ENCODE measurements at places on chromosomes 7 and 10. TPM values are rescaled to one million over a fixed set of nuclear protein-coding genes. Genes with fewer than 3 reads are reported as not detected.

Gene CPA2
- total RNA-seq = not detected

DNA sequence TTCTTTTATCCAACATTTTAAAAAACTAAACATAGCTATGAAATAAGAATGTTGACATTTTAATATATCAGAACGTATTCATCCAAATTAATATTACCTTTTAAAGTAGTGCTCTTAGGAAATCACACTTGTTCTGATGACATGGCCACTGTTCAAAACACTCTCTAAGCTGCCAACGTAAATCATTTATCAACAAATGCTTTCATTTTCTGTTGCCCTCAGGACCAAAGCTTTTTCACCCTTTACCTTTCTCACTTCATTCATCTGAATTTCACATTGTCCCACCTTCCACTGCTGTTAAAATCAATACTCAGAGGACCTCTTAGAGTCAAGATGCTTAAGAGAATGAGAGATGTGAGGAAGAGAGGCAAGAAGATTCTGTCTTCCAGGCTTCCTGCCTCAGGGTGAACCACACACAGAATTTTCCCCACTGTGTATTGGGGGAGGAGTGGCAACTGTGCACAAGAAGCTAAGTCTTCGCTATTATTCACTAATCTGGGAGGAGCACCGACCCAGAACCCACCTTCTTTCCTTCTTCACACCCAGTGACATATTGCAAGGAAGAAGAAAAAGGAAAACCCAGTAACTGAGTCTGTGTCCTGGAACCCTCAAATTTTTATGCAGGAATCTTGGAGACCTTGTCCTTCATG, 21.0 kb downstream of the HIBADH start:
- no peak for DNase-seq

DNA sequence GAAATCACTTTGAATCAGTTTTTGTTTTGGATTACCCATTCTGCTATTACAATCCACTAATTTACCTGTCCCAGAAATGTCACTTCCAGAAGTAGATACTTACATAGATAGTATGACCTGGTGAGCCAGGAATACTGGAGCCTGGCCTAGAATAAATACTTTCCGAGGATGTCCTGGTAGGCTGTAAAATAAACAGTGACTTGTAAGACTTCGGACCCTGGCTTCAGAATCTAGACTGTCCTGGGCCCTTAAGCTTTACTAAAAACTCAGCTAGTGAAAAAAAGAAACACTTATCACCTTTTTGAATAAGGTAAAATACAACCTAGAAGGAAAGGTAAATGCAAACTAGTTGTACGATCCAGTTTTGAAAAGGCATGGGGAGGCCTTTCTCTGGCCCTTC, 69.5 kb upstream of the AFAP1L2 start:
- no peak for DNase-seq

DNA sequence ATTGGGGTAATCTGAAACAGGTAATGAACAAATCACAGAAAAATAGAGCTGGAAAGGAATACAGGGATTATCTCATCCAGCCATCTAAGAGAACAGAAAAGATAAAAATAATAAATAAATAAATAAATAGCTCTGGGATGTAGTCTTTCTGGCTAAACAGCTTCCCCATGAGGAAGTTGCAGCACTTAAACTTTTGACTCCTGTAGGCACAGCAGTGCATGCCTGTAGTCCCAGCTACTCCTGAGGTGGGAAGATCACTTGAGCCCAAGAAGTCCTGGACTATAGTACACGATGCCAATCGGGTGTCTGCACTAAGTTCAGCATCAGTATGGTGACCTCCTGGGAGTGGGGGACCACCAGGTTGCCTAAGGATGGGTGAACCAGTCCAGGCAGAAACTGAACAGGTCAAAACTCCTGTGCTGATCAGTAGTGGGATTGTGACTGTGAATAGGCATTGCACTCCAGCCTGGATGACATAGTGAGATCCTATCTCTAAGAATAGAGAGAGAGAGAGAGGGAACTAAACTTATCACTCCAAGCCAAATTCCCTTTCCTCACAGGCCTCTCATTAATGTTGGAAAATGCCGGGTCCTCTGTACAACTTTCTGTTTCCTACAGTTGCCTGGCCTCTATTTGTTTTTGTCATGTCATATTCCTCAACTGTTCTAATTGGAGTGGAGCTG, 61.7 kb upstream of the CDK13 start:
- no peak for DNase-seq

GRCh38 chr10:77400033-77400432, 237.6 kb downstream of the KCNMA1 start:
- no peak for DNase-seq

Gene FOXI2
- total RNA-seq = 0.17 TPM

- DNase-seq = no peak
Measured at GRCh38 chr10:79407811-79408795, 37.3 kb downstream of the ZCCHC24 start.

DNA sequence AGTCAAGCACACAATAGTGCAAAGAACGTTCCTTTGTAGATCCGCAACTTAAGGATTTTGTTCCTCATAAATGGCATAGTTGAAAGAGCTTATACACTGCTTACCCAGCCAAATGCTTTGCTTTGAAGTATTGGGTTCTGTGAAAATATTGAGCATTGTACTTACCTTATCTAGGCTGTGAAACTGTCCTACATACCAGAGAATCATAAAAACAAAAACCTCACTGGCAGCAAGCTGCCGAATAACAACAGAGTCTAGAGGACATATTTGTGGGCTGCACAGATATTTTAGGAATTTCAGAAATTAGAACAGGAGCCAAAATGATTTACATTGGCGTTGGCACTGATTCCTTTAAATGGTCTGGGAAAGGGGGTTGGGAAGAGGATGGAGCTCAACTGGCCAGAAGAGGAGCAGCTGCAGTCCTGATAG, 174.8 kb downstream of the RTKN2 start:
- no peak for DNase-seq

Gene SPDYE3
- not detected for total RNA-seq

Gene CHRM2
- total RNA-seq = 0.40 TPM

Gene CYCS
- 36.3 TPM for total RNA-seq

DNA sequence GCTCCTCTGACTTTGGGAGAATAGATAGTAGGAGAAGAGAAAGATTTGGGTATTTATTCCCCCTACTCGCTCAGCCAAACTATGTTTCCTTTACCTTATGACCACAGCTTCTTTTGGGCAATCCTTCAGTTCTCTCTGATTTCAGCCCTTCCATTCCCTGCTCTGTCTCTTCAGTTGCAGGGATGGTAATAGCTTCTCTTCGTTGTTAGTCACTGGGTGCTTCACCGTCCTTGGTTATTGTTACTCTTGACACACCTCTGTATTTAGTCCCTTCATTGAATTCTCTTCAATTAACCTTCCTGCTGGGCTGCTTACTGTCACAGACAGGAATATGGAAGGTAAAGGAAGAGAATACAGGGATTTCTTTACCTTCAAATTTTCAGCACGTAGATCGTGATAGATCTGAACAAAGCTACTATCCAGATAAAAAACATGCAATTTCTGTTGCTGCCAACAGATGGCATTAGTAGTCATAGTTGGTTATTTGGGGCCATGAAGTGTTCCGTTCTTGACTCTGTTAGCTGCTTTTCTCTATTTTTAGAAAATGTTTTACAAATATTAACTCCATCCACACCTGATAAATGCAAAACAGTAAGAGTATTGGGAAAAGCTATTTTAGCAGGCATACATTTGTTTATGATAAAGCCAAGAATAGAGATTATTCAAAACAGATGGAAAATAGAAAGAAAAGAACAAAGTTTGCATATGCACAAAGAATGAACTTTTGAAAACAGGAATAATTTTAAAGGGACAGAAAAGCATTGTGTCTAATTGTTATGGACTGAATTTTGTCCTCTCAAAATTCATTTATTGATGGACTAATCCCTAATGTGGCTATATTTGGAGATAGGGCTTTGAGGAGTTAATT, 14.0 kb upstream of the PTTG1IP2 start:
- DNase-seq = peak; percentile 24

- DNase-seq = no peak
Measured at GRCh38 chr10:1947464-1948003, 210.2 kb upstream of the ADARB2 start.

Gene HSPA12A
- 19.4 TPM for total RNA-seq

GRCh38 chr7:63046612-63047011, 952.0 kb upstream of the ZNF722 start:
- DNase-seq = no peak

DNA sequence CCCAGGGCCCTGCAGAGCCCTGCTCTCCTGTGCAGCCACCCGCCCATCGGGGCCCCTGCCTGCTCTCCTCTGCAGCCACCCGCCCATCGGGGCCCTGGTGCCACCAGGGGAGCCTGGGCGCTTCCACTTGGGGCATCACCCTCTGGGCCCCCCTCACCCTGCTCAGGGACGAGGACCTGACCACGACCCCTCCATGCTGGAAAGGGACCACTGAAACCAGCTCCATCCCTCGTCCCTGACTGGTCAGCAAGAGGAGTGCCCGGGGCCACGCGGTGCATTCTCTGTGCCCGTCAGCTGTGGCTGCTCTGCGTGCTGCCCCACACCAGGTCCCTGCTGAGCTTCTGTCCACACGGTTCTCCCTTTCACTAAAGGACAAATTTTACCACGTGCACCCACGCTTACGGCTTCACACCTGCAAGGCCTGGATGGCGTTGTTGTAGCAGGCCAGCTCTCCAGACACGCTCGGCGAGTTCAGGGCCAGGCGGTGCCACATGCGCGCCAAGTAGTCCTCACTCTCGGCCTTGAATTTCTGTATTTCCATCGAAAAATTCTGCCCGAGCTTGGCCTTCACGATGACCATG, 57.6 kb downstream of the CFAP46 start:
- no peak for DNase-seq
